ENCODE measurements at places on chromosomes 1 and 21. TPM values are rescaled to one million over a fixed set of nuclear protein-coding genes. Genes with fewer than 3 reads are reported as not detected.

PLA2G2D gene
- not detected for total RNA-seq

TMEM201 gene
- total RNA-seq: 8.8 TPM

C1orf87 gene
- not detected for total RNA-seq

REN gene
- not detected for total RNA-seq

LENEP gene
- not detected for total RNA-seq

BEND5 gene
- total RNA-seq: 1.2 TPM

KPRP gene
- total RNA-seq: not detected

LAMC2 gene
- not detected for total RNA-seq

TFF2 gene
- not detected for total RNA-seq

ARHGAP30 gene
- total RNA-seq: 310 TPM

TTC24 gene
- 3.3 TPM for total RNA-seq

PACC1 gene
- 11.4 TPM for total RNA-seq

NMNAT2 gene
- not detected for total RNA-seq

STIL gene
- total RNA-seq: 2.1 TPM

NBPF15 gene
- 29.2 TPM for total RNA-seq

SHE gene
- not detected for total RNA-seq

PDPN gene
- total RNA-seq: not detected

PIP5K1A gene
- total RNA-seq: 44.6 TPM

KIF17 gene
- not detected for total RNA-seq

MACO1 gene
- total RNA-seq: 15.9 TPM

DAB1 gene
- total RNA-seq: not detected

MAP10 gene
- 0.95 TPM for total RNA-seq

PCSK9 gene
- total RNA-seq: not detected

CYB561D1 gene
- total RNA-seq: 36.0 TPM

PLPPR4 gene
- total RNA-seq: not detected

OR2T4 gene
- not detected for total RNA-seq

SCNM1 gene
- 52.9 TPM for total RNA-seq

KRTAP21-2 gene
- not detected for total RNA-seq

LYPD8 gene
- total RNA-seq: not detected

TNNT2 gene
- total RNA-seq: not detected

OR2W3 gene
- 0.65 TPM for total RNA-seq

FABP3 gene
- not detected for total RNA-seq

ABCA4 gene
- not detected for total RNA-seq

BTBD19 gene
- total RNA-seq: 4.9 TPM

C4BPB gene
- not detected for total RNA-seq

MCOLN2 gene
- total RNA-seq: 0.84 TPM

RAB3B gene
- total RNA-seq: not detected

ANP32E gene
- total RNA-seq: 56.9 TPM

OR2G6 gene
- total RNA-seq: not detected

LIN28A gene
- not detected for total RNA-seq

SLC44A5 gene
- total RNA-seq: 0.15 TPM

CD101 gene
- 3.1 TPM for total RNA-seq

USP24 gene
- 155 TPM for total RNA-seq

SLC44A3 gene
- total RNA-seq: not detected

C1orf141 gene
- not detected for total RNA-seq

VANGL1 gene
- total RNA-seq: 10.3 TPM

RCAN3 gene
- total RNA-seq: 7.9 TPM

CR1L gene
- total RNA-seq: 0.98 TPM

A3GALT2 gene
- not detected for total RNA-seq

METTL13 gene
- 12.1 TPM for total RNA-seq

TNFRSF4 gene
- total RNA-seq: 26.5 TPM

TMEM222 gene
- 41.2 TPM for total RNA-seq

LRRC53 gene
- not detected for total RNA-seq

C1orf94 gene
- not detected for total RNA-seq

OR6N1 gene
- total RNA-seq: not detected

TMEM54 gene
- total RNA-seq: not detected

KIF2C gene
- 1.3 TPM for total RNA-seq

Data from natural killer cell (primary cell).